IgD-negative memory B cell (primary cell): ENCODE measurements at places on chromosomes 13 and 19. TPM values are rescaled to one million over a fixed set of nuclear protein-coding genes. Genes with fewer than 3 reads are reported as not detected.

MEDAG gene
- polyA plus RNA-seq, result not detected

PRSS57 gene
- polyA plus RNA-seq, result not detected

BORA gene
- polyA plus RNA-seq, result 9.8 TPM

FGF21 gene
- polyA plus RNA-seq, result not detected

GAPDHS gene
- not detected for polyA plus RNA-seq

COL5A3 gene
- not detected for polyA plus RNA-seq

FREM2 gene
- not detected for polyA plus RNA-seq

IZUMO1 gene
- not detected for polyA plus RNA-seq

LYPD3 gene
- 0.25 TPM for polyA plus RNA-seq
